ENCODE measurements at places on chromosomes 12 and 14. TPM values are rescaled to one million over a fixed set of nuclear protein-coding genes. Genes with fewer than 3 reads are reported as not detected.

DNA sequence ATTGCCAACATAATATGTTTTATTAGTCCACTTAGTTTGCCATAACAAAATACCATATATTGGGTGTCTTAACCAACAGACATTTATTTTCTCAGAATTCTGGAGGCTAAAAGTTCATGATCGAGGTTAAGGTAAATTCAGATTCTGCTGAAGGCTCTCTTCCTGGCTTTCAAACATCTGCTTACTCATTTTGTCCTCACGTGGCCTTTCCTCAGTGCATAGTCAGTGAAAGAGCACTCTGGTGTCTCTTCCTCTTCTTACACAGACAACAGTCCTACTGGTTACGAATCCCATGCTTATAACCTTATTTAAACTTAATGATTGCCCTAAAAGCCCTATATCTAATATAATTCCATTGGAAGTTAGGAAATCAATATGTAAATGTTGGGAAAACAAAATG is 479.7 kb downstream of the FSCB start:
- DNase-seq, result no peak

DNA sequence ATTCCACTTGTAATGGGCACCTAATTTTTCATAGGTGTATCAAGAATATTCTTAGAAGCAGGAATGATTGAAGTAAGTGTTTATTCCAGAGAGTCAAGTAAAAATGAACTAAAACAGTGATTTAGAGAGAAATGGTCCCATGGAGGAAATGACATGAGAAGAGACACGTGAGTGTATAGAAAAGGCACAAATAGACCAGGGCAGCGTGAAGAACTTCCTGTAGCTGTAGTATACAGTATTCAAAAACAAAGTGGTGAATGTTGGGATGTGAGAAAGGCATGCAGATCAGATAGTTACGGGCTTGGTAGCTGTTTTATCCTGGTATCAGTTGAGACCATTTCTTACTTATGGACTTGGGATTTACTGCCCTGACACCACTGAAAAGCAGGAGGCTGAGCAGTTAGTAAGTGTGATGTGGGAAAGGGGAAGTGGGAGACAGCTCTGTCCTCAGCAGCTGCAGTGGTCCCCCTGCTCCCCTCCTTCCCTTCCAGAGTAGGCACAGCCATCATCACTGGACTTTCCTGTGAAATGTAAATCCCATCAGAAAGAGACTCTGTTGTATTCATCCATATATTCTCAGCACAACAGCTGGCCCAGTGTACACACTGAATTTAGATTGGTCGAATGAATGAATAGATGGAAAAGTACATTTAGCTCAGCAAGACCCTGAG is 16.8 kb upstream of the TESPA1 start:
- no peak for DNase-seq

- no peak for DNase-seq
These were observed 781.9 kb downstream of the VRK1 start for GRCh38 chr14:97578982-97579548.

Gene SBNO1
- 29.4 TPM for total RNA-seq

Gene BDKRB1
- not detected for total RNA-seq

Data from left ventricle myocardium superior (tissue), 1 donor.